CD4-positive, alpha-beta T cell (primary cell): ENCODE measurements at places on chromosomes 13 and 19. TPM values are rescaled to one million over a fixed set of nuclear protein-coding genes. Genes with fewer than 3 reads are reported as not detected.

The NXNL1 gene
- total RNA-seq: not detected

DNA sequence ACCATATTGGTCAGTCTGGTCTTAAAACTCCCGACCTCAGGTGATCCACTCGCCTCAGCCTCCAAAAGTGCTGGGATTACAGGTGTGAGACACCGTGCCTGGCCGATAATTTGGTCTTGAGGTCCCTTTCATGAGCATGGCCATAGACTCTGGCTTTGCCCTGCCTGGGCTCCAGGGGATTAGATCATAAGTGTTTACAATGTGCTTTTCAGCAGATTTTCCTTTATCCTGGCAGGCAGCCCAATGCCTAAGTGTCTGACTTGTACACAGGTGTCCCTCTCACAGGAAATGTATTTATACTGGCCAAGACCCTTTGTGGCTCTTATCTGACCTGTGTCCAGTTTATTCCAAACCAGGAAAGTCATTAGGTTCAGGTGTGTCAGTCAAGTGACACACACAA is 15.9 kb downstream of the BCAM start:
- no peak for DNase-seq

DNA sequence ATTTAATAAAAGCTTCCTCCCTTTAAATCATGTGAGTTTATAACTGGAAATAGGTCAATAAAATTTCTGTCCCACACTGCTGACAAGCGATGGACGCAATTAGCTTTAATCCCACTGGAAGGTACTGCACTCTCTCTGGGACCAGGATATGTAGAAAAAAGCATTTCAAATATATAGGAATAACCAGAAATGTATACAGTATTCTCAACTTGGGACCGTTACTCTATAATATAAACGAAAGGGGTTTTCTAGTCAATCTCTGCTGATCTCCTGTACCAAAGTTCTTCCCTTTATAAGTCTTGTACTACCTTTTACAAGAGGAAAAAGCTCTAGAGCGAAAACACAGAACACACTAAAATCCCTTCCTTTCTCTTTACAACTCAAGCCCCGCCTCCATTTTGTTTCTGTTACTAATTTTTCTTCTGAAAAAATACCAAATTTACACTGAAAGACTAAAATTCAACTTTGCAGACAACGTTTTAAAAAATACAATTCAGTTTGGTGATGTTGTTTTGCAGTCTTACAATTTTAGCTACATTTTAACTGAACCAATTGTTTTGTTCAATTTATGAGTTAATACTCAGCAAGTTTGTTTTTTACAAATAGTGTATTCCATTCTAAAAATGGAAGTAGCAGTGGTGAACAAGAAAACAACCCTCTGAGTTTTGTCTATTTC is 1.7 kb upstream of the USPL1 start:
- DNase-seq: no peak

GRCh38 chr19:44540736-44541135 is 11.3 kb upstream of the CEACAM20 start:
- DNase-seq: no peak

- DNase-seq: no peak
Observed at GRCh38 chr19:3503036-3503572, 2.6 kb upstream of the DOHH start.

DNA sequence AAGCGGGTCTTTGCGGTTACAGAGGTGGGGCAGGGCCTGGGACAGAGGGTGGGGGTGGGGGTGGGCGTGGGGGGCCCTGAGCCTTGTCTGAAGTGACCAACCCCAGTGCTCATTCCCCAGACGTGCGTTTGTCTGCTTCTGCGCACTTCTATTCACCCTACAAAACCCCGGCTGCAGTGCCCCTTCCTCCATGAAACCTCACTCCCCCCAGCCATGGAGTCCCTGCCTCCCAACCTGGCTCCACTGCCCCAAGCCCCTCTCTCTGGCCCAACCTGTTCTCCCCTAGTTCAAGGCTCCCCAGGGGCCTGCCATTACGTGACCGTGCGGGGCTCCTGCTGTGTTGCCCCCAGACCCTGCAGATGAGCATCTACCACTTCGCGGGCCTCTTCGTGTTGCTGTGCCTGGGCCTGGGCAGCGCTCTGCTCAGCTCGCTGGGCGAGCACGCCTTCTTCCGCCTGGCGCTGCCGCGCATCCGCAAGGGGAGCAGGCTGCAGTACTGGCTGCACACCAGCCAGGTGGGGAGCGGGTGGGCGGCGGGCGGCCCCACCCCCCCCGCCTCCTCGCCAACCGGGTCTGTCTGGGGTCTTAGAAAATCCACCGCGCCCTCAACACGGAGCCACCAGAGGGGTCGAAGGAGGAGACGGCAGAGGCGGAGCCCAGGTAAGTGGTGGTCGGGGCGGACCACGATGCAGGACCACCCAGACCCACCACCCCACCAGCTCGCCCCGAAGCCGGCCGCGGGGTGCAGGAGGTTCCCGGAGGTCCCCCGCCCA is 8.2 kb downstream of the GRIN3B start:
- DNase-seq: no peak

DNA sequence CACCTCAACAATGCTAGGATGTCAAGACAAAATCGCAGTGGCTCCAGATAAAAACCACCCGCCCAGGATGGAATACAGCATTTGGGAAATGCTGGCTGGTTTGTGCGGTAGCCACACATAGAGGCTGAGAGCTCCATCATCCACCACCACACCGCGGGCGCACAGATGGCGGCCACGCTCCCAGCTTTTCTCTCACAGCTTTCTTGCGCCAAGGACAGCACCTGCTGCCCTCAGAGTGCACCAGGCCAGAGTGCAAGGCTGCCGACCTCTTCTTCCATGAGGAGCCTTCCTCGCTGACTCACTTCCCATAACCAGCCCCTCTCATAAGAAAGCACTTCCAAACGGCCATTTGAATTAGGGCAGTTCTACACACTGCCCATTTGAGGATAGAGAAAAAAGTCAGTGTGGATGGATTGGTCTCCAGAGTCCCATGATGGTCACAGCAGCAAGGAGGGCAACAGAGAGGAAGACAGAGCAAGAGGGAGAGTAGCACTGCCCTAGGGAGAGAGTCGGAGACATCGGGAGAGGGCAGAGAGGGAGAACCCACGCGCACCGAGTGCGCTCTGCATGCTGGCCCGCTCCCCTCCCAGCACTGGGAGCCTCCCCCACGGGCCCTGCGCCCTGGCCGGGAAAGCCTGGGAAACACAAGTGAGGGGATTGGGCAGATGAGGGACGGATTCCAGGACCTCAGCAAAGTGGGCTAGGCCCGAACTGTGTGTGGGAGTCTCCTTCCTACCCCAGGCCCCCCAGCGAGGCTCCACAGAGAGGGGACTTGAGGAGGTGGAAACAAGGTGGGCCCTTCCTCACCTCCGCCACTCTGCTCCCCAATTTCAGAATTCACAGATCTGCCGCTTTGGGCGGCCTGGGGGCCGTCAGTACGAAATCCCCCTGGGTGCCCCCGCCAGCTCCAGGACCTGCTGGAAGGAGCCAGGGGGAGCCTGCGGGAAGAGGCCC is 156.9 kb downstream of the USP12 start:
- no peak for DNase-seq

DNA sequence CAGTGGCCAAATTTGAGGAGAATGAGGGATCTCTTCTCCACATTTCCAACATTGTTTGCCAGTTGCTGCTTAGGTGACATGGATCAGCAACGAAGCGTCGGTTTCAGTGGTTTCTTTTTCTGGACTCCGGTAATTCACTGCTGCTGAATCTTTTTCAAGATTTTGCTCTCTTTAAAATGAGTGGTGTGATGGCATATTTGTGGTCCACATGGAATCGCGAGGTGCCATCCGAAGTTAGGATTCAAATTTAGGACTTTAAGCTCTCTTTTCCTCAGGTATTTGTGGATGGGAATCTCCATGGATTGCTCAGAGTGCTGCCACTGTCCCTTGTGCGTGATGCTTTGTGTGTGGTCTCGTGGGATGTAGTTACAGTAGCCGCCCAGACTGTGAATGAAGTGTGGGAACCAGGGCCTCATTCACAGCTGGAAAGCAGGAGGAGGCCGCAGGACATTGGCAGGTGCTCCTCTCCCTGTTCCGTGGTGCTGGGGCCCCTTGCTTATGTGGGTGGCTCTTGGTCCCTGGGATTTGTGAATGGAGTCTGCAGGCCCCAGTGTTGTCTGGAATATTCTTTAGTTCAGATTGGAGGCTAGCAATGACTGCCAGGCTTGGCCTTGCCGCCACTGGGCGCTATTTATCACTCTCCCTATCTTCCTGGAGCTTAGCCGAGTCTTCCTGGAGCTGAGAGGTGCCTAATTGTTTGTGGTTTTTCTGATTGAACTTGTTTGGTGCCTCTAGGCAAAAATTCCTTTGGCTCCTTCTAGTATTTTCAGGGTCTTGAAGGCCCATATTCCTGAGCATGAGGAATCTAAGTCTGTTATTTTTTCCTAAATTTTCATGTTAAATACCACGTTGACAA is 1.5 kb downstream of the ILF3 start:
- no peak for DNase-seq
